ENCODE measurements at places on chromosomes 12 and 14.

DNA sequence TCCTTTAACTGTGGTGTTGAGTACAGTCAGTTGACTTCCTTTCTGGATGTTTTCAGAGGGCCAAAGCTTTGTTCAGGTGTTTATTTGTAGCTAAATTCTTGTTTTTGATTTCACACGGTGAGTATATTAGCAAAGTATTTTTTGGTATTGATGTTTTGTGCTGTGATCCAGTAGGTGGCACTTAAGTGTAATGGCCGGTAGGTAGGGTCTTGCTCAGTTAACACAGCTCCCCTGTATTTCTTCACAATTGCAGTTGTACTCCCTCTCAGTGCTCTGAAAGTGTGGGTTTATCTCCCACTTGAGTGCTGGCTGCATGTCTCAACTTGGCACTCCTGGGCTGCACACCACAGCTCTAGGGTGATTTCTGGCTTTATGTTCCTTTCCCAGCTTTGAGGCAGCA is 339.5 kb downstream of the AEBP2 start:
- no peak for DNase-seq

DNA sequence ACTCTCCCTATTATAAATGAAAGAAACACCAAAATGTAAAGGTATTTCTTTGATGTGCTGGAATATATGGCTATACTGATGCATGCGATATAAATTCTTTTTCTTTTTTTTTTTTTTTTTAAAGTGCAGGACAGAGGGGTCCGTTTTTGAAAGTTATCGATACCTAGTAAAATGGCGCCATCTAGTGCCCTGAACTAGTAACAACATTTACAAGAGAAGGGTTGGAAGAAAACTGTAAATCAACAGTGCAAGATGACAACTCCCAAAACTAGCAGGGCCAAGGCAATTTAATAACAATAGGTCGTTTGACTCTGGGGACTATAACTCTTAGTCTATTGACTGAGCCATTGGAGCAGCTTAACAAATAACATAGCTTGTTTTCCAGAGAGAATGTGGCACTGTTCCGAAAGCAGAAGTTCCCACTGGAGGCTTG is 137.7 kb downstream of the SPTSSA start:
- DNase-seq = no peak

GRCh38 chr14:68513838-68514607 is 278.8 kb downstream of the ZFP36L1 start:
- no peak for DNase-seq

DNA sequence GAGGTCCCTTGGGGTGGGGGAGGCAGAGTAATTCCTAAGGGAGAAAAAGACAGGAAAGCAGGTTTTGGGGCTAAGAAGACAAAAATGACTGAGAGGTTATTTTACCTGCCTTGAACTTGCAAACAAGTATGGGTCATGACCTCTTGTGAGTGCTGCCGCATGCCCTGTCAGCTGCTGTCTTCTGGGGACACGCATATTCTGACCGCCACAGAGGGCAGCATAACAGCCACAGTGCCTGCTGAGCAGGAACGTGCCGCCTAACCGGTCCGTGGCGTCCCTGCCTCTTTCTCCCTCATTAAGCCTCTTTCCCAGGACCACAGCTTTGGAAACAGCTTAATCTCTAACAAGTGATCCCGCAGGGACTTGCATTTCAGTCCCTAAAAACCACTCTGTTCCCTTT is 51.3 kb upstream of the KCNA1 start:
- no peak for DNase-seq

DNA sequence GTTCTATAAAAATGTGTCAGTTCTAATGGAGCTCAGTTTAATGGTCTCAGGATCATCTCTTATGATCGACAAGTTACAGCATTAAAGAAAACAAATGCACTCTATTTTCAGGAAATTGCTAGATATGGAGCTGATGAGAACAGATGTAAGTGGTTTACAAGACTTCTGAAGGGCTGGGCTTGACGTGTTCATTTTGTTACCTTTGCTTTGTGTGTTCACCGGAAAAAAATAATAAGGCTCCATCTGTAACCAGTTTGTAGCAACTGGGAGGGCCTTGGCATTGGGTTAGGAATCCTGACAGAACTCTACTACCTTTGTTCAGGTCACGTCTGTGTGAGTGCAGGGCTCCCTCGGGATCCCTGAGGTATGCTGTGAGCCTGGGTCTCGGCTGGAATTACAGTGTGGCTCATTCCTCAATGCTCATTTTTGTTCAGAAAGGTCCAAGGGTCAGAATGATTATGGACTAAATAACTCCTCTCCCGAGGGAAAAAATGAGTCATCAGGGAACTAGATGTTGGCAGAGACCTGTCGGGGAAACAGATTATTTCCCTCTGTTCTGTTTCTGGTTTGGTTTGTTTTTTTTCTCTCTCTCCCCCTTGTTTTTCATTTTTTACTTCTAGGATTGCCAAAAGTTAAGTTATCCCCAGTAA is 158.0 kb downstream of the SLC5A8 start:
- DNase-seq = peak; percentile 96

GRCh38 chr14:24678801-24679247 is 44.8 kb upstream of the GZMB start:
- DNase-seq = peak; percentile 62

GRCh38 chr14:102778338-102779083 is 1.3 kb downstream of the TRAF3 start:
- DNase-seq = no peak

GRCh38 chr12:124532967-124533366 is 34.4 kb downstream of the NCOR2 start:
- no peak for DNase-seq

DNA sequence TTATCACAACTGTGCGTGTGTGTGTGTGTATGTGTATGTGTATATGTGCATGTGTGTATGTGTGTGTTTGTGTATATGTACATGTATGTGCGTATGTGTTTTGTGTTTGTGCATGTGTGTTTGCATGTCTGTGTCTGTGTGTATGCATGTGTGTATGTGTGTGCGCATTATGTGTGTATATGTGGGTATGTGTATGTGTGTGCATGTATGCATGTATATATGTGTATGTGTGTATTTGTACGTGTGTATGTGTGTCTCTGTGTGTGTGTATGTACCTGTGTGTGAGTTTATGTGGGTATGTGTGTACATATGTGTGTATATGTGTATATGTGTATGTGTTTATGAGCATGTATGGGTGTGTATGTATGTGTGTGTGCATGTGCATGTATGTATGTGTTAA is 37.6 kb upstream of the PIWIL1 start:
- DNase-seq = no peak

DNA sequence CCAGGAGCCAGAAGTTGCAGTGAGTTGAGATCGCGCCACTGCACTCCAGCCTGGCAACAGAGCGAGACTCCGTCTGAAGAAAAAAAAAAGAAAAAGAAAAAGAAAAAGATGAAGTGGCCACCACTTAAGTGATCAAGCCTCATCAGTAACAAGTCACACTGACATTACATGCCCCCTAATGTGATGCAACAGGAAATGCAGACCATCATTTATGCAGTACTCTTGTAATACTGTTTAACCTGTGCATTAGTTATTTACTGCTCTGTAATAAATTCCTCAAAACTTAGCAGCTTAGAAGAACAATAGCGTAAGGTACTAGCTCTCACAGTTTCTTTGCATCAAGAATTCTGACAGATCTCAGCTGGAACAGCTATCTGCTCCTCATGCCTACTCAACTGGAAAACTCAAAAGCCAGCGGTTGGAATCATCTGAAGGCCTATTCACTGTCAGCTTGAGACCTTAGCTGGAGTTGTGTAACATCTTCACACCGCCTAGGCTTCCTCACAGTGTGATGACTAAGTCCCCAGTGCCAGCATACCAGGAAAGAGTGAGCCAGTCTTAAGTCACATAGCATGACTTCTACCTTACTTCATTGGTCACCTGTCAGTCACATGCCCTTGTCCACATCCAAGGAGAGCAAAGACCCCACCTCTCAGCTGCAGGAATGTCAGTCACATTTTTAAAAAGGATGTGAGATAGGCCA is 31.5 kb downstream of the EPS8 start:
- peak; percentile 95 for DNase-seq
